Activated T-helper 17 cell treated with anti-CD3 and anti-CD28 coated beads, Interleukin-2, amount 50 U/mL, for 72 hours (primary cell): ENCODE measurements at places on chromosomes 11 and 22. TPM values are rescaled to one million over a fixed set of nuclear protein-coding genes. Genes with fewer than 3 reads are reported as not detected.

SCGB2A2 gene
- not detected for total RNA-seq

KCNJ1 gene
- total RNA-seq = not detected

SF3B2 gene
- total RNA-seq = 237 TPM

GRCh38 chr11:8256271-8257002 lies 7.2 kb downstream of the LMO1 start:
- ATAC-seq = no peak

GRCh38 chr11:61602775-61603569 lies 22.1 kb upstream of the SYT7 start:
- no peak for ATAC-seq
